ENCODE measurements at places on chromosomes 2 and 18.

DNA sequence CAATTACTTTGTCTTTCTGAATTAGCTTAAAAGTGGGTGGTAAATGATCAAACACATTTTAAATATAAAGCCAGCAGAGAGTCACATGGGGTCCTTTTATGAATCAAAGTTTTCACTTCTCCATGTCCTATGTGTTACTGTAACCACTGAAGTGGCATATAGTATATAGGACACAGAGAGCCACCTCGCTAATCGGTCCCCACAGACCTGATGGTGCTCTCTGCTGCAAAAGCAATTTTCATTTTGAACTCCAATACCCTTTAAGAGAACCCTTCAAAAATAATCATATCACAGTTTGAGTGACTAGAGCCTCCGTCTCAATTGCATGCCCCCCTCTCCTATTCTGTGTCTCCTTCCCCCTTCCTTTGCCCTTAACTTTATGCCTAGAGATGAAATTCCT, 272.8 kb downstream of the ERBB4 start:
- no peak for DNase-seq

- DNase-seq, result no peak
These were observed 106.2 kb downstream of the KCNF1 start for GRCh38 chr2:11017921-11018320.

DNA sequence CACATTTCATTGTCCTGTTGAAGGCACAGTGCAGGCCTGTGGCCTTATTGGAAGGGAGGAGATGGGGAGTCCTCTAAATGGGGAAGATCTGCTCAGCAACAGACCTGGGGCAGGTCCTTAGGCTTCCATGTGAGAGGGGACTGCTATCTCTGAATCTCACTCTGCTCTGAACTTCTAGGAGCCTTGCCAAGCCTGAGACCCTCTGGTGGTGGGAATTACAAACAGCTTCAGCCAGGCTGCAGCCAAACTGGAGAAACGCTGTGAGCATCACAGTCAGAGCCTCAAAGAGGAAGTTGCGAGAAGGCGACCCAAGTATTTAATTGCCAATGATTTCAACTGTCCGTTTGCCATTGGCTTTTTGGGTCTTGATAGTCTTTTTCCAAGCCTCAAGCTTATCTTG, 66.8 kb upstream of the MC2R start:
- DNase-seq, result no peak

GRCh38 chr18:26307161-26307773, 81.0 kb downstream of the TAF4B start:
- DNase-seq, result peak; percentile 65

- DNase-seq, result no peak
These were observed 141.5 kb upstream of the NDUFV2 start for GRCh38 chr18:8960740-8961657.

DNA sequence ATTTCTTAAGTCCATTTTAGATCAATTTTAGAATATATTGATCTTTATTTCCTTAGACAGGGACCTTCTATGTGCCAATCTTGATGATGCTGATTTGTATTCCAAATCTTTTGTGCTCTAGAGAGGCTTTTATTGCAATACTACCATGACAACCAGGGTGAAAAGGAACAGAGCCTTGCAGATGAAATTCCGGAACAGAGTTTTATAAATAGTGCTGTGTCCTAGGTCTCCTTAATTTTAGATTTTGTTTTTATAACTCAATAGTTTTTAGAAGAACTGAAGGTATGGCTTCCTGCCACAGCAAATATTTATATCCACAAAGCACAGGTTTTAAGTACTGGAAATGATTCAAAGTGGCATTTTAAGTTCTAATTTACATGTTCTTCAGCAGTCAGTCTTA, 160.2 kb downstream of the PMAIP1 start:
- DNase-seq, result no peak

DNA sequence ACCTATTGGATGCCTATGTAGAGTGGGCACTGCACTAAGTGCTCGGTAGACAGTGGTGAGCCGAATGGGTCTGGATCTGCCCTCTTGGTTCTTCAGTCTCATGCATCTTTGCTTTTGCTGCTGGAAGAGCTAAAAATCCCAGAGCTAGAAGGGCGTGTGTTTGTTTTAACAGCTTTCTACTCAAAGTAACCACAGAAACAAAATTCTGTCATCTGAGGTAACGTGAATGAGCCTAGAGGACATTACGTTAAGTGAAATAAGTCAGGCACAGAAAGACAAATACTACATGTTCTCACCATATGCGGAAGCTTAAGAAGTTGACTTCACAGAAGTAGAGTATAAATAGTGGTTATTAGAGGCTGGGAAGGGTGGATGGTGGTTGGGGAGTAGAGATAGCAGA, 119.8 kb downstream of the PLB1 start:
- no peak for DNase-seq

GRCh38 chr2:158359846-158360245, 96.7 kb downstream of the CCDC148 start:
- no peak for DNase-seq

DNA sequence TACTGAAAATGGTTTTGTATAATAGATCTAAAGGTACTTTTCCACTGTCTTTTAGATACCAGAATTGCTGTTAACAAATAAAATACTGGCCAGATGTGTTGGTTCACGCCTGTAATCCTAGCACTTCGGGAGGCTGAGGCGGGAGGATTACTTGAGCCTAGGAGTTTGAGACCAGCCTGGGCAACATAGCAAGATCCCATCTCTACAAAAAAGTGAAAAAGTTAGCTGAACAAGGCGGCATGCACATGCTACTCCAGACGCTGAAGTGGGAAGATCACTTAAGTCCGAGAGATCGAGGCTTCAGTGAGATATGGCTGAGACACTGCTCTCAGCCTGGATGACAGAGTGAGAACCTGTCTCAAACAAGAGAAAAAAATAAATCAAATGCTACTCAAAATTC, 2.8 kb downstream of the HNMT start:
- DNase-seq, result no peak

DNA sequence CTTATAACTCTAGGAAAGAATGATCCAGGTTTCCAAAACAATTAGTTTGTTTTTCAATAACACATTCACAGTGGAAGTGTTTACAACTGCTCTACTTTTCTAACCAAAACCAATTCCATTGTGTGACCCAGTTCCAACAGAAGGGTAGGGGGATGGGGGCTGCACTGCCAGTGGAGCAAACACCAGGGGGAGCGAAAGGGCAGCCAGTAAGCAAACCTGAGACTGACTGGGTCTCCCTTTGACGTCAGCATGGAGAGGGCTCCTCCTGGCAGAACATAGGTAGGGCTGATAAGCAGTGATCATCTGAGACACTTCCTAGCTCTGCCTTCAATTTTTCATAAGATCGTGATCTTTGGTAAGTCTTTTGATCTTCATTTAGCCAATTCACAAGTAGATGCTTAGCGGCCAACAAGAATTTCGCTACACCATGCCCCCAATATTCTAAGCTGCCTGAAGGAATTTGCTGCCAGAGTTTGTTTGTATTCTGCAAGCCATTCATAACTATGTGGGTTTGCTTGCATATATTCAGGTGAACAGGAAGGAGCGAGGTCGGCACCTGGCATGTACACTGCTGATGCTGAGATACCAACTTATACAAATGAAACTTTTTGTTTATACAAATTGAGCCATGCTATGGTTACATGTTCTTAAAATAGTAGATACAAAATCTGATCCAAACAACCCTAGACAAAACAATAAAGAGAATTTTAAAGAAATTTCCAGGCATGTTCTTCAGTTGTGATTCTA, 45.9 kb downstream of the ST6GAL2 start:
- peak; percentile 38 for DNase-seq

DNA sequence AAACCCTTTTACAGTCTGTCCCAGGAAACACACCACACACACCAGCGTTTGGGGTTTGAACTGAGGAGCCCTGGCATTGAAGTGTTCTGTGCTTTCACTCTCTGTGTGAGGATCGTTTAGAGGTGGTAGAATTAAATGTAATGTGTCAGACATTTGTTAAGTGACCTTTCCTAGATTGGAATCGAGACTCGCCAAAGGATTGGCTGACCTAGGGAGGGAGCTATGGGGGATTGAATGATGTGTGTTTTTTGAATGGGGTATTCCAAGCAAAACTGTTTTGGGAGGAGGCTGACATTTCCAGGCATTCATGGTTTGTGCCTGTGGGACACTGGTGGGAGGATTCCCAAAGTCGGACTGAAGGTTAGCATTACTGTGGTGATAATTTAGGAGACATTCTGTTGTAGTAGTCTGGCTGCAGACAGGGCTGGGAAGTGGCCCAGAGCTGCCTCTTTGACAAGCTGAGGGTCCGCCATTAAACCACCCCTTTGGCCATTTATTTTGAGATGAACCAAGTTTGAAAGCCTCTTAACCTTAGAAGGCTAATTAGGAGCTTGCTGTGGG, 1.7 kb downstream of the MYO1B start:
- no peak for DNase-seq

GRCh38 chr2:163834221-163834620, 98.4 kb upstream of the FIGN start:
- no peak for DNase-seq

- DNase-seq, result no peak
These were observed 55.0 kb upstream of the CTDP1 start for GRCh38 chr18:79624356-79625170.

DNA sequence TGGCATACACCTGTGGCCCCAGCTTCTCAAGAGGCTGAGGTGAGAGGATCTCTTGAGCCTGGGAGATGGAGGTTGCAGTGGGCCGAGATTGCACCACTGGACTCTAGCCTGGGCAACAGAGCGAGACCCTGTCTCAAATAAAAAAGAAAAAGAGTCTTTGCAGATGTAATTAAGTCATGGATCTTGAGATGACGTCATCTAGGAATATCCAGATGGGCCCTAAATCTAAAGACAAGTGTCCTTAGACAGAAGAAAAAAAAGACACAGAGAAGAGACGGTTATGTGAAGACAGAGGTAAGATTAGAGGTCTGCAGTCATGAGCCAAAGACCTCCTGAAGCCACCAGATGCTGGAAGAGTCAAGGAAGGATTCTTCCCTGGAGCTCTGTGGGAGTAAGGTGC, 74.3 kb downstream of the RHOB start:
- DNase-seq, result no peak

- no peak for DNase-seq
These were observed 74.4 kb upstream of the COPS8 start for GRCh38 chr2:237011206-237011795.
